AG04449 (cell line): ENCODE measurements at places on chromosomes 6 and 20.
A peak's percentile ranks its signal among the peaks of the same experiment; 100 is the strongest.

GRCh38 chr6:56046576-56046975 lies 171.2 kb upstream of the BMP5 start:
- no peak for DNase-seq

DNA sequence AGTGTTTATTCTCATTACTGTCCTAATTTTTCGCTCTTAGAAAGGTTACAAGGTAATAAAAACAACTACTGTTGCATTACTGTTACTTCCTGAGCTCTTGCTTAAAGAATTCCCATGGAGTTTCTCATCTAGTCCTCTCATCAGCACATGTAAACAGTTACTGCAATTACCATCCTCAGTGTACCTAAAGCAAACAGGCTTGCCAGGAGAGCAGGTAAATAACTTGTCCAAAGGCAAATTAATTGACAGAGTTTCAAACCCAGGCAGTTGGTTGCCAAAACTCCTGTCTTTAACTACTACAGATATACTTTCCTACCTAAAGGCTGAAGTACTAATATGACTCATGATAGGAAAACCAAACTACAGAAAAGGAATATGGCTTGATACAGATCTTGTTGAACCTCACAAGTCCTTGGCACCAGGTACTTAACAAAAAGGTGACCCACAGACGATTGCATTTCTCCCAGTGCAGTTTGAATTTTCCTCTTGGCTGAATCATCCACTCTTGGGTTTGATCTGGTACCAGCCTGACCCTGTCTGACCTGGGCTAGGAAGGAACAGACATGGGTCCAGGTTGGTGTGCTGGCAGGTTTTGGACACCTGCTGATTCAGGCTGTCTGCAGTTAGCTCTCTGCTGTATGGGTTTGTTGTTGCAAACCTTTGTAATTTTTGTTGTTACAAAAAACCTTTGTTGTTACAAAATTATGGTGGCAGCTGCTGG lies 153.0 kb downstream of the CFAP61 start:
- no peak for DNase-seq

DNA sequence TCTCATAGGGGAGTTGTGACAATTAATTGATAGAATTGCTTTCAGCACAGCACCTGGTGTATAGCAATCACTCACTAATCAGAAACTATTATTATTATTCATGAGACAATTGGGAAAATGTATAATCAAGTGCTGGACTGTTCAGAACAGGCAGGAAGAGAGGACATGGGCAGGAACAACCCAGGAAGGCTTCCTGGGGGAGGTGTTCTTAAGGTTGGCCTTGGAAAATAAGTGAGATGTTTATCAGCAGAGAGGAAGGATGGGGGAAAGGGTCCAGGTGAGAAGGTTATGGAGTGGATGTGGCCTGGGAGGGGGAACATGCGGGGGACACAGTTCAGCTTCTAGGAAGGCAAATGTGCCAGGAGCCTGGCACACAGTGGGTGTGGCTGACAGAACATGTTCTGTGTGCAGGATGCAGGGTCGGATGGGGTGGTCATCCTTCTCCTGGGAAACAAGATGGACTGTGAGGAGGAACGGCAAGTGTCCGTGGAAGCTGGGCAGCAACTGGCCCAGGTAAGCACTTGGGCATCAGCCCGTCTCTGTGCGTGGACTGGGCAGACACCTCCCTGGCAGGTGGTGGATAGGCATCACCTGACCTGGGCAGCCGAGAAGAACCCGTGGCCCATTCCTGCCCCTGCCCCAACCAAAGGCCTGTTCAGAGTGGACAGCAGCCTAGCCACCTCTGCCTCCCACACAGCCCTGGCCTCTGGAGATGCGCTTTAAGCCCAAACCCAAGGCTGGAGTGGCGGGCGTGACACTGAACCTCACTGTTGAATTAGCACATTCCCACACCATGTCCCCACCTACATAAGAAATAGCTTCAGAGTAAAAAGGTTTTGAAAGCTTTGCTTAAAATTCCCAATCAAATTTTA lies 30.9 kb downstream of the RAB44 start:
- no peak for DNase-seq

GRCh38 chr20:61662968-61663331 lies 402.7 kb downstream of the TAF4 start:
- DNase-seq: no peak

DNA sequence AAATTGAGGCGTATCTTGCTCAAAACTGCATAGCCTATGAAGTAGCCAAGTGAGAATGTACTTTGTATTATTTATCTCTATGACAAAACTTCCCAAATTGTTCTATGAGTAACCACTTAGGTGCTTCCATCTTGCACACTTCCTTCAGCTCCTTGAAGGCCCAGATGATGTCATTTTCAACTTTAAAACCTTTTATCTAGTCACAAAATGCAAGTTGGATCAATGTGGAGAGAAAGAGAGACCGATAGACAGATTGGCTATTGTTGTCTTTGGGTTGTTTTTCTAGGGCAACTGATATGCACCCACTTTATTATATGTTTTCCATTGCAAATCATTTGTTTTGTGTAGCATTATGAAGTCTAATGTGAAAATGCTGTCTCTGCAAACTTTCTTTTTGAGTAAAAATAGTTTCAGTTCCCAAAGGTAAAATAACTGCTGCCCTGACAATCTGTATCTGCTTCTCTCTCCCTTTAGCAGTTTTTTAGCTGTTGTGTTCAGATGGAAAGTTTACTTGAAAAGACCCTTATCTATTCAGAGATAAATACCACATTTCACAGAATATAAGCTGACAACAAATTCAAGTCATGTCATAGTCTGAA lies 73.7 kb upstream of the CITED2 start:
- DNase-seq: no peak

DNA sequence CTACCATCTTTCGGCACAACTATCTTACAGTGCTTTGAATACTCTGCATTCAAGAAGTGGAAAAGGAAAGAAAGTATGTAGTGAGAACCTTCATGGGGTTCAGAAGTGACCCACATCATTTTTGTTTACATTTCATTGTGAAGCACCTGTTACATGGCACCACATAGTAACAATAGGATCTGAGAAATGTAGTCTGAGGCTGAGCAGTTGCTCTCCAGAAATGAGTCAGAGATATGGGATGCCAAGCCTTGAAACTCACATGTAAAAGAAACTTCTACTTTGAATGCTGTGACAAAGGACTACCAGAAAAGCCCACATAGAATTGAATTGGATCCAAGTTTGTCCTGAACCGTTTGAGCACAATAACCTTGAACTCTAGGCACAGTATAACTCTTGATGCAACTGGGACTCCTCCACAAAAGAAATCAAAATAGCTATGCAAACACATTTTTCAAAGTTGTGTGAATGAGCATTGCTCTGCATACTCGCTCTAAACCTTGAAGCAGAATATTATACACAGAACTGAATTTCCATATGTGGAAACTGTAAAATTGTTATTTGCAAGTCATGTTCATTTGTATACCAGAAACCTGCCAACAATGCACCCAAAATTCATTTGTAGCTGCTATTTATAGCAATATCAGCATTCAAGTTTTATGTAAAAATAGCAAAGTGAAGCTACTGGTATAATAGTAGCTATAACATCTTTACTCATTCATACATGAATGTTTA lies 400.9 kb upstream of the POU3F2 start:
- DNase-seq: no peak

GRCh38 chr6:16542070-16542469 lies 219.2 kb downstream of the ATXN1 start:
- no peak for DNase-seq

DNA sequence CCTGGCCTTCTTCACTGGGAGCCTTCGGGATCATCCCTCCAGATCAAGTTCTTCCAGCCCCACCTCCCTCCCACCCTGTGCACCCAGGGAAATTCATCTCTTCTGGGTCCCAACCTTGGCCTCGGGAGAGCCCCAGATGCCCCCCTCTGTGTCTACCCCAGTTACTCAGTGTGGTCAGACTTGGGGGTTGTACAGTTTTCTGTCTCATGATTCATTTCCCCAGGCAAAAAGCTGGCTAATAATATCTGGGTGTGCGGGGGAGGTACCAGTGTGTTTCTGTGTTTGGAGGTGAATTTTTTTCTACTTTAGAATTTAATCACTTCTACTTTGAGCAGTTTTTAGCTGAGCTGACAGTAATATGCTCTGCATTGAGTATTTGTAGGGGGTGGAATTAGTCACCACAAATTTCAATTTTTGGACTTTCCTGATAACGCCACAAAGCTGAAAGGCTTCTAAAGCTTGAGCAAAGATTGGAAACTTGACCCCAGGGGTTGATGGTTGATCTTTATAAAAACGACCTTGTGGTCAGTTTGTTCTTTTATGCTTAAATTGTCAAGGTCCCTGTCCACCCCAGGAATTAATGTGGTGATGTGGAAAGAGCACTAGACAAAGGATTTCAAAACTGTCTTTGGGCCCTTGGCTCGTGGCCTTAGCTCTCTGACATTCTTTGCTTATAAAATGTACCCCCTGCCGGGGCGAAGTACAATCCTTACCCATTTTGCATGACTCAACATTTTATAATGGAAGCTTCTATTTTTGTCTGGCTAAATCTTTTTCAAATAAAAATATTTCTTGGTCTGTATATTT lies 284.7 kb upstream of the TAB2 start:
- peak; percentile 69 for DNase-seq

DNA sequence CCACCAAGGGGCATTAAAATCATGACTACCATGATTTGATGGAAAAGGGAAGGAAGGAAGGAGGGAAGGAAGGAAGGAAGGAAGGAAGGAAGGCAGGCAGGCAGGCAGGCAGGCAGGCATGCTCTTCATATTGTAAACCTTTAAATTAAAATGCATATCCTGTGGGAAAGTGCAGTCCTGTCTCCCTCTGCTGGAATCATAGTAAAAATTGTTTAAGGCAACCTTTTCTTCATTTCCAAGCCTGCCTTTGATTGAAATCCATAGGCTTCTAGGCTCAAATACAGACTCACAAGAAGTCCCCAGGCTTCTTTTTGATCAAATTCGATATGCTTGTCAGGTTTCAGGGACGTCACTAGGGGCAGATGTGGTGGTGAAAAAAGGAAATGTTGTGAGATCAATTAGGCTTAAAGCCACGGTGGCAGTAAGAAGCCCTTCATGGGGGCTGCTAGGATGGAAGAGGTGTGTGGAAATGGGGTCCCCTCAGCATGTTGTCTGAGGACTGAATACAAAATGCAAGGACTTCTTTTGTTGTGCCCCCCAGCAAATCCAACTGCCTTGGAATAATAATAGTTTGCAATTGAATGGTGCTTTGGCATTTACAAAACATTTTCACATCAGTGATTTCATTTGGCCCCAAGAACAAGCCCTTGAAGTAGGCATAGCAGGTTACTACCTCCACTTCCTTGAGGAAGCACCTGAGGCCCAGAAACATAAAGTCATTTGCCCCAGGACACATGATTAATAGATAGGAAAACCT lies 25.6 kb upstream of the GABRR1 start:
- peak; percentile 28 for DNase-seq

- no peak for DNase-seq
Observed at GRCh38 chr6:24581084-24581669, 64.8 kb downstream of the KIAA0319 start.

- no peak for DNase-seq
Observed at GRCh38 chr6:142301651-142302391, at the start of gene ADGRG6. Gene ADGRG6, plus strand, starts transcription at chr6:142302007. Its CDS starts 323 bp downstream, at chr6:142302330.

GRCh38 chr6:125251516-125252220 lies 50.1 kb downstream of the HDDC2 start:
- no peak for DNase-seq

GRCh38 chr6:15511248-15512125 lies 151.3 kb downstream of the DTNBP1 start:
- no peak for DNase-seq

- no peak for DNase-seq
Observed at GRCh38 chr6:79440598-79440997, 96.6 kb downstream of the LCA5 start.

GRCh38 chr6:90074161-90074850 lies 180.0 kb downstream of the GJA10 start:
- DNase-seq: no peak

- no peak for DNase-seq
Observed at GRCh38 chr6:42449917-42450476, 1.7 kb downstream of the TRERF1 start.

- no peak for DNase-seq
Observed at GRCh38 chr6:44076356-44077213, 50.7 kb downstream of the MRPL14 start.

GRCh38 chr6:35230498-35230897 lies 16.7 kb downstream of the SCUBE3 start:
- DNase-seq: no peak

GRCh38 chr20:2296524-2297356 lies 939 bp downstream of the TGM3 start:
- no peak for DNase-seq

DNA sequence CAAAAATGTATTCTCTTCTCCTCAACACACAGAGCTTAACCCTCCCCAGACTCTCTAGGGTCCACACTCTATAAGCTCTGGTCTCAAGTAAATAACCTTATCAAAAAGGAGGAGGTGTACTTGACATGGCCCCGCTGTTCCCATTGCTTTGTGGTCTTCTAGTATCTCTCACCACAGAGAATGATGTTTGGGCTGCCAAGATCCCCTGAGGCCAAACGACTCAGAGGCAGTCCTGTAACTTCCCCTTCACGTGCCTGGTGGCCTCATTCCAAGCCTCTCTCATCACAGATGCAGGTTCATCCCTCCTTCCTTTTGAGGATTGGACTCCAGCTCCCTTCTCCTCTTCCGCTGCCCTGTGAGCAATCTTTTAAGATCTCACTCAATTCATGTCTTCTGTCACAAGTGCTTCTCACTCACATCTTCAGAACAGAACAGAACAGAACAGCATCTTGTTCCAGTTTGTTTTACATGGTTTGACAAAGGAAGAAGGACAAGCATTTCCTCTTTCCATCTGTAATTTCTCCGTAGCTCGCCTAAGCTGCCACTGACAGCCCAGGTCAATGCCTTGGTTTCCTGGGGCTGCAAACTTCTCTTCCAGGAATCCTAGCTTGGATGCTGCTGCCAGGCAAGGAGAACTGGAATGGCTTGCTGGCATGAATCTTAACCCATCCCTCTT lies 541.5 kb downstream of the CD83 start:
- no peak for DNase-seq

DNA sequence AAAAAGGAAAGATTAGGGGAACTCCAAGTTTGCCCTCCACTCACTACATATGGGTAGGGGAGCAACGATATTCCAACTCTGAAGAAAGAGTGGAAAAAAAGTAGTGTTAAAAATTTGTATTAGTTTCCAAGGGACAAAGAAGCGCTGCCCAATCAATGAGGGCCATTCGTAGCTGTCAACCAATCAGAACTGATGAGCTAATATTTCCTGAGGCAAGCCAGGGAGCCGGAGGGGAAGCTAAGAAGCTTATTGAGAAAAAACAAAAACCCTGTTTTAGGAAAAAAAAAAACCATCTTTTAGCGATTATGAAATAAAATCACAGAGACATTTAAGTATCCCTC lies 59.5 kb downstream of the TRIM38 start:
- DNase-seq: no peak

GRCh38 chr20:57375652-57376230 lies 15.5 kb upstream of the RBM38 start:
- no peak for DNase-seq

- no peak for DNase-seq
Observed at GRCh38 chr6:80962382-80962781, 790.1 kb downstream of the TENT5A start.

- no peak for DNase-seq
Observed at GRCh38 chr6:94074764-94075163, 655.4 kb upstream of the EPHA7 start.
